PC-3 (cell line): ENCODE measurements at places on chromosomes 1 and 21. TPM values are rescaled to one million over a fixed set of nuclear protein-coding genes. Genes with fewer than 3 reads are reported as not detected.

- no peaks in the 10 kb centered on the region for H3K27me3 ChIP-seq
- no peaks in the 10 kb centered on the region for H3K4me1 ChIP-seq
- no peak for DNase-seq
- no peak overlapping the region for H3K27ac ChIP-seq
- no peak overlapping the region for H3K4me3 ChIP-seq
- H3K36me3 ChIP-seq, result no peaks in the 10 kb centered on the region; the same call in 1 of the 2 replicates
Observed at GRCh38 chr1:227744668-227745067, 9.4 kb downstream of the SNAP47 start.

DNA sequence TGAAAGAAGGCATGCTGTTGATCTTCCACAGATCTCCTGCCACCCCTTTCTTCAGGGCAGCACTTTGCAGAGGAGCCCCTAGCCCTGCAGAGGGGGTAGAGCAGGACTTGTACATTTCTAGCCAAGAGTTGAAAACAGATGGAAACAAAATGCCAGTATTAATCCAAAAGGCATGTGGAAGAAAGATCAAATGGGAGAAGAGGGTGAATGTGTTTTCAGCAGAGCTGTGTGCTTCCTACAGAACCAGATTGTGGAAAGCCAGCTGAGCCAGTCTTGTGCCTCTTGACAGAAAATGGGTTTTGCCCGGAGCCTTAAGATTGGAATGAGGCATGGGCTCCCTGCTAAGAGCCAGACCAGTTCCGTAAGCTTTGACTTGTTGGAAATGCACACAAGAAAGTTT is 105.2 kb upstream of the TSPAN2 start:
- no peak overlapping the region for H3K27ac ChIP-seq
- DNase-seq, result no peak
- H3K36me3 ChIP-seq, result no peaks in the 10 kb centered on the region
- peaks cover 16% of the 10 kb centered on the region for H3K4me1 ChIP-seq
- H3K27me3 ChIP-seq, result no peaks in the 10 kb centered on the region

TBX19 gene
- total RNA-seq, result 0.23 and 0.36 TPM in 2 replicates

- peak; percentile 93 for DNase-seq
- H3K4me1 ChIP-seq, result peaks cover 40% of the 10 kb centered on the region
- no peaks in the 10 kb centered on the region for H3K36me3 ChIP-seq
- H3K27me3 ChIP-seq, result no peaks in the 10 kb centered on the region
Observed at GRCh38 chr1:2205191-2205952, 10.8 kb upstream of the FAAP20 start.

GRCh38 chr1:173507205-173507846 is 30.2 kb downstream of the PRDX6 start:
- H3K27ac ChIP-seq, result peak overlapping the region; percentile 83
- H3K4me3 ChIP-seq, result peak overlapping the region; percentile 48
- H3K36me3 ChIP-seq, result no peaks in the 10 kb centered on the region
- H3K4me1 ChIP-seq, result peaks cover 37% of the 10 kb centered on the region
- peak; percentile 100 for DNase-seq

TTLL7 gene
- total RNA-seq, result 3.8 and 6.8 TPM in 2 replicates

- H3K36me3 ChIP-seq, result no peaks in the 10 kb centered on the region
- no peak for DNase-seq
- H3K4me3 ChIP-seq, result no peak overlapping the region
- no peaks in the 10 kb centered on the region for H3K27me3 ChIP-seq
Observed at GRCh38 chr1:97119260-97120158, 397.9 kb downstream of the PTBP2 start.

- H3K4me1 ChIP-seq, result peaks cover 4% of the 10 kb centered on the region
- H3K36me3 ChIP-seq, result no peaks in the 10 kb centered on the region
Observed at GRCh38 chr21:35093514-35093913, 44.4 kb upstream of the RUNX1 start.

GRCh38 chr1:70265946-70266345 is 44.8 kb downstream of the SRSF11 start:
- no peaks in the 10 kb centered on the region for H3K27me3 ChIP-seq
- no peak overlapping the region for H3K27ac ChIP-seq
- H3K4me1 ChIP-seq, result no peaks in the 10 kb centered on the region
- peaks cover 28% of the 10 kb centered on the region; the same call in 1 of the 2 replicates for H3K36me3 ChIP-seq

TGFBR3 gene
- total RNA-seq, result 2.8 and 3.0 TPM in 2 replicates
